ENCODE measurements at places on chromosomes 11 and 22. TPM values are rescaled to one million over a fixed set of nuclear protein-coding genes. Genes with fewer than 3 reads are reported as not detected.
A peak's percentile ranks its signal among the peaks of the same experiment; 100 is the strongest.

Gene PLXNB2
- 146 TPM for total RNA-seq

Gene MS4A2
- 1.9 TPM for total RNA-seq

Gene MOGAT2
- total RNA-seq = not detected

Gene PIH1D2
- 2.2 TPM for total RNA-seq

Gene KCNQ1
- 2.6 TPM for total RNA-seq

Gene ZC3H12C
- total RNA-seq = 17.6 TPM

- no peak for DNase-seq
Observed at GRCh38 chr22:38172832-38173640, 8.6 kb downstream of the PLA2G6 start.

- no peak for DNase-seq
Observed at GRCh38 chr11:96620464-96621044, 230.7 kb downstream of the JRKL start.

DNA sequence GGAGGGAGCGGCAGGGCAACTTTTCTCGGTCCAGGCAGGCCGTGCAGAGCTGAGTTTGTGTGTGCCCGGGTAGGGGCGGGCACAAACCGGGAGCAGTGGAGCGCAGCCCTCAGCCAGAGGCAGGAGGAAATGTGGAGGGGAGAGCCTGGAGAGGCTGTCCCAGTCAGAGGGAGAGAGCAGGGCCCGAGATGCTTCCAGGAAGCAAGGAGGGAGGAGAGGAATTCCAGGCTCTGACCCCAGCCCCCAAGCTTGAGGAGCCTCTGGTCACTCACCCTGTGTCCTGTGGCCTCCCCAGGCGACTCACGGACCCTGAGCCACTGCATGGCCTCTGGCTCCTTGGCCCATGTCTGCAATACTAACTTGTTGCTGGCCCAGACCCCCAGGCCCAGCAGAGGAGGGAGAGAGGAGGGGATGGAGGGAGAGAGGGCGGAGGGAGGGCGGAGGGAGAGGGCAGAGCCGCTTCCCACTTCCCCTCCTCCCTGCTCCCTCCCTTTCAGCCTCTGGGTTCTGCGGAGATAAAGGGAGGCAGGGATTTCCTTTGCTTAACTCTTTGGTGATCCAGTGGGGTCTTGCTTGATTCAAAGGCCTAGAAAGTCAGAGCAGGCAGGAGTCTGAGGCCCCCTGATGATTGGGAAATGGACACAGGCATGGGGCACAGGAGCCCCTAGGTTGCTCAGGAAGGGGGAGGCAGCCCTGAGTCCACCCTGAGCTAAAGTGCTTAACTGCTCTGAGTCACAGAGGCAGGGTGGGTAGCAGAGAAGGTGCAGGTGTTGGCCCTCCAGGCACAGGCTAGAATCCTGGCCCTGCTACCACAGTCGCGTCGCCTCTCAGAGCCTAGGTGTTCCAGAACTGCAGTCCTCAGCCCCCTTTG is at the start of gene C1QTNF6:
Gene C1QTNF6, minus strand, starts transcription at position 357 of the 871 bp plus-strand sequence. Its CDS starts 34 bp downstream, at position 323.
- peak; percentile 78 for DNase-seq

DNA sequence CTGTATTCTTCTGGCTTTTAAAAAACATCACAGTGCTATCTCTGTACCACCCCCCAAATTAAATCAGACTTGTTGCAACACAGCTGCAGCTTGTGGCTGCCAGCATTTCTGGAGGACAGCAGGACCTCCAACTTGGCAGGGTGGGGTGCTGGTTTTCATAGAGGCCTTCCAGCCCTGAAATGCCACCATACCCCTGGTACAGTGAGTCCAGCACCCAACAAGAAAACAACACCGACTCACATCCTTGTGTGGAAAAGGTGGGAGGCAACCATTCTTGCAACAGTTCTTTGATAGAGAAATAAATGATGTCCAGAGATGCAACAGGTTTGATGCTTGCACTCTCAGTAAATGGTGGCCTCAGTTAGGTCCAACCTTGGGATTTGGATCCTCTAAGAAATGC is 96.0 kb downstream of the ABTB2 start:
- no peak for DNase-seq
